ENCODE measurements at places on chromosomes 4 and X.

DNA sequence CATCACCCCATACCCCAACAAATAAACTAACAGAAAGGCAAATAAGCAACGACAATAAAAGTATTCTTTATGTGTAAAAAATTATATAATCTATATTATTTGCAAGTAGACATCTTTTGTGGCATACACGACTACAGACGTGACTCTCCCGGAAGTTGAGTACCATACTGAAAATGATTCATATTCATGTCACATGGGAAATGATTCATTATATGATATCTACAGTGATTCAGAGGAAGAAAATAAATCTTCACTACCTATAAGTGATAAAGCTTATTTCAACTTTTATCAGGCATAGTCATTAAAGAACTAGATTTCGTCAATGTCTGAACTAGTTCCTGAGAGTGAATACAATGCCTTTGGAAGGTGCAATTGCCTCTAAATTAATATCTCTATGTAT is 4.6 kb upstream of the ANTXR2 start:
- DNase-seq, result no peak

GRCh38 chr4:2822461-2823300 is 21.0 kb upstream of the ADD1 start:
- DNase-seq, result no peak

GRCh38 chr4:69835766-69836165 is 24.2 kb downstream of the SULT1E1 start:
- no peak for DNase-seq

DNA sequence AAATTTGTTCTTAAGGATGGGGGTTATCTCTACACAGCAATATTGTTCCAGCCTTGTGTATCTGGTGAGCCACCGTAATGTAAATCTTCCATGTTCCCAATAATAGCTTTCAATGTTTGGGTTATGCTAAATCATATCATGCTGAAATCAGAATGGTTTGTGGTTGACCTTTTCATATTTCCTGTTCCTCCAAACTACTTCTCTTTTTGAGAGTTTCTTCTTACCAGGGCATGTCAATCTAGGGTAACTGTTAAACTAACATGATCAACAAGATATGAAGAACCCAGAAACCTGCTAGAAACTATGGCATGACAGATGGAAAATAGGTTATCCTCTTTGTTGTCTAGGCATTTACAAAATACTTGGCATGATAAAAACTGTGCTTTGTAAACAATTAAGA is 22.0 kb downstream of the TNMD start:
- DNase-seq, result no peak

GRCh38 chr4:38177035-38177546 is 216.9 kb downstream of the PTTG2 start:
- DNase-seq, result peak; percentile 49

GRCh38 chr4:15690020-15690809 is 8.6 kb downstream of the FAM200B start:
- no peak for DNase-seq

GRCh38 chr4:15568821-15569220 is 86.3 kb downstream of the FBXL5 start:
- DNase-seq, result no peak

DNA sequence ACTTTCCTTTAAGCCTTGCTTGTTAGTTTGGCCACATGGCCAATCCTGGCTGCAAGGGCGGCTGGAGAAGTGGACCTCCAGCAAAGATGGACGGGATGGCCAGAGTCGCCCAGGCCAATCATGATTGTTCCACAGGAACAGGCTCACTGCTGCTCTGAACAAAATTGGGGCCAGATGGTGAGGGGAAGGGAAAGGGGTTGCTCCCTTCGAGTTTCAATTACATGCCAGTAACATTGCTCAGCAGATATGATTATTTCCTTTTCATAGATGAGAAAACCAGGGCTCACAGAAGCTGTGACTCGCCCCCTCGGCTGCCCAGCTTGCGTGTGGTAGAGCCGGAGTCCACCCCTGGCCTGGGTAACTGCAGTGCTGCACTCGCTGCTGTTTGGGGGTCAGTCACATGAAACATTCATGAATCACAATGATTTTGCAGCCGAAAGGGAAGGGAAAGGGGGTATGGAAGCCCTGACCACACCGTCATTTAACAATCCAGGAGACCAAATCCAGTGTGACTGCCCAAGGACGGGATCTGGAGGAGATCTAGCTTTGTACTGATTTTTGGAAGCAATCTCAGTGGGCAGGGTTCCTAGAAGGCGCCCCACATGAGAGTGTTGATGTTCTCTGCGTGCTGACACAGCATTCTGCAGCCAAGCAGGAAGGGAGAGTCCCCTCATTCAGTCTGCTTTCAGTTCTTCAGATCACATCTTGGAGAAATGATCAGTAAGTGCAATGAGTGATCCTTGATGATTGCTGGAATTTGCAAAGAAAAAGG is 77.3 kb upstream of the MSX1 start:
- no peak for DNase-seq

GRCh38 chrX:39862963-39863362 is 234.8 kb downstream of the BCOR start:
- DNase-seq, result no peak

DNA sequence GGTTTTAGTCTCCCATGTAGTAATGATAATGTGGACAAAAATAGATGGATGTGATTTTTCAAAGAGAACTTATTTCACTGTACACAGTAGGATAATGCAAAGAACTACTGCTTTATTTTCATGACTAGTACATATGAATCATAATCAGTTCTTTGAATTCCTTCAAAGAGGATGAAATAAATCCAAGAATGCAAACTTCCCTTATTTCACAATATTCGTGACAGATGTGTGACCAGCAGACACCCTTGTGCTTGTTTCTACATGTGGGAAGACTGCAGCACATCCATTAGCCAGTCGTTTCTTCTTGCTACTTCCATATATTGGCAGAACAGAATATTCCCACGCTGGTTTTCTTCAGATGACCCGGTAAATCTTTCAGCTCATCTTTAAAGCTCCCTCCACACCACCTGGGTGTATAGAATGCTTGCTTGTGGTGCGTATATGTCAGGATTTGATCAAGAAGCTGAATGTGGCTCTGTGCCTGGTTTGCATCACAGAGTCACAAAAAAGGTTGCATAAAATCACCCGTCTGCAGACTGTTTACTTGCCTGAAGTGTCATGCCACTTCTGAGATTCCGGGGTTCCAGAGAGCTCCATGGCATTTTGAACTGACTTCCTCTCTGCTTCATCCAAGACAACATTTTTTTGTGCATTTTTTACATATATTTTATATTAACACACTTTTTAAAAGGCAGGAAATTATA is 47.7 kb upstream of the FAT4 start:
- no peak for DNase-seq

GRCh38 chr4:112516066-112516470 is at the start of gene NEUROG2:
NEUROG2 (minus strand) TSS chr4:112516180; CDS start chr4:112515475, 705 bp downstream.
- no peak for DNase-seq

DNA sequence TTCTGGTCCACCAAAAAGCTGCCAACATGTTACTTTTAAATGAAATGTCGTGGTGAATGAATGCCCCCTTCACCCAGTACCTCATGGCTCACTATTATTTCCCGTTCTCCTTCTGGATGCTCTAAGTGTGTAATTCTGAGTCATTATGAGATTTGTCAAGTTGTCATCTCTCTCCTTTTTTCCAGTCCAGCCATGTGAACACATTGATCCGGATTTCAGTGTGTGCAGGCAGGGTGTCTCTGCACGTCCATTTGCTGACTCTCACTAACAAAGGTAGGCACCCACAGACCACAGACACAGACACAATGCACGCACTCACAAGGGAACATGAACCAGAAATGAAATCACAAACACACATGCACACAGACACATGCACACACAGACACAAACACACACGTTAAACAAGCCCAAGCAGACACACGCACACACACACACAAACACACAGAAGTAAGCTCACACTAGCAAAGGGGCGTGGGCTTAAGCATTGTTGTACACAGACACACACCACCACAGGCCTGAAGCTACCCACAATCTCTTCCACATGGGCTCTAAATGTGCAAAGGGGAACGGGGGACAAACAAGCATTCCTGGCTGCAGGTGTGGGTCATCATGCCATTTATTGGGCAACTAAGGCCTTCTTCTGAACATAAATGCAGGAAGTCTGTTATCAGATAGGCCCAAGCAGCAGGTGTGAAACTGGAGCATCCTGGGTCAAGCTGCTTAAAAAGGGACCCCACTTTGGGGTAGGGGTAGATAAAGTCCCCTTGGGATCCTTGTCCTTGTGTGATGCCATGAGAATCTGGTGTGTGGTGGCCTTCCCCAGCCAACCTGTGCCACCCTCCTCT is 58.1 kb downstream of the NBDY start:
- no peak for DNase-seq

DNA sequence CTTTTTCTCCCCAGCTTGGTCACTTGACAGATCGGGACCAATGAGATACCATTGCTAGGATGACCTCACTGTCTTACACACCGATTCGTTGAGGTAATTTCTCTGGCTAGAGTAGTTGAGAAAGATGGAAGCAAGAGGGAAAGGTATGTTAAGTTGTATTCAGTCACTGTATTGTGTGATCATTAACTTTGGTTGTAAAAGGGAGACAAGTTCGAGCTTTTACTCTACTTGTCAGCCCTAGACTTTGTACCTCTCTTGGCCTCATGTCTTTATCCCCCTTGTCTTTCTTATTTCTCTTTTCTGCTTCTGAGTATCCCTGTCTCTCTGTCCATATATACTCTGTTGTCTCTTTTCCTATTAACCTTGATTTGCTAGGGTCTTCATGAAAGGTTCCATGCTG is 15.5 kb downstream of the FMR1 start:
- DNase-seq, result no peak

GRCh38 chr4:61541459-61541858 is 341.3 kb downstream of the ADGRL3 start:
- DNase-seq, result no peak

GRCh38 chr4:169054879-169055278 is 44.8 kb upstream of the CBR4 start:
- DNase-seq, result no peak

GRCh38 chr4:110003401-110004187 is 90.9 kb downstream of the EGF start:
- DNase-seq, result no peak

GRCh38 chrX:120302434-120302833 is 8.8 kb downstream of the TMEM255A start:
- DNase-seq, result no peak

- no peak for DNase-seq
Observed at GRCh38 chr4:52483186-52483890, 175.8 kb downstream of the USP46 start.

GRCh38 chrX:115650916-115651315 is 89.9 kb downstream of the PLS3 start:
- DNase-seq, result no peak

DNA sequence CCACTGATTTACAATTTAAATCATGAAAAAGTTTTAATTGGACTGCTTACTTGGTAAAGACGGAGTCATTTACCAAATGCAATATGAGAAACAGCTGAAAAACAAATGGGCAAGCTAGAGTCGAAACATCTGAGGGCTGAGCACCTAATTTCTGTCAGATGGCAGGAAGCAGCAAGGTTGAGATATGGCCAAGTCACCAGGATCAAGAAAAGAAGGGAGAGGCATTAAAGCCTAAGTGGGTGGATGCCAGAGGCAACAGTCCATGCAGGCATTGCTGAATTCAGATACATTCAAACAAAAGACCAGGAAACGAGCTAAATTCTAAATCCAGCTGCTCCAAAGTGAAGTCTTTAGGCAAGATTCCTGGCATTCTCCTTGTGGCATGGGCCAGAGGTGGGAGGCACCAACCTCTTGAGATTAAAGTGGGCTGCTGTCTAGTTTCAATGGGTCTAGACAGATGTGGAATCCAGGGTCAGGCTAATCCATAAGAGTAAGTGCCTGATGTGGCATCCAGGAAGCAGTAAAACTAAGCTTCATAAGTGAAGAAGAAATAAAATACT is 8.0 kb upstream of the ARSJ start:
- DNase-seq, result no peak

DNA sequence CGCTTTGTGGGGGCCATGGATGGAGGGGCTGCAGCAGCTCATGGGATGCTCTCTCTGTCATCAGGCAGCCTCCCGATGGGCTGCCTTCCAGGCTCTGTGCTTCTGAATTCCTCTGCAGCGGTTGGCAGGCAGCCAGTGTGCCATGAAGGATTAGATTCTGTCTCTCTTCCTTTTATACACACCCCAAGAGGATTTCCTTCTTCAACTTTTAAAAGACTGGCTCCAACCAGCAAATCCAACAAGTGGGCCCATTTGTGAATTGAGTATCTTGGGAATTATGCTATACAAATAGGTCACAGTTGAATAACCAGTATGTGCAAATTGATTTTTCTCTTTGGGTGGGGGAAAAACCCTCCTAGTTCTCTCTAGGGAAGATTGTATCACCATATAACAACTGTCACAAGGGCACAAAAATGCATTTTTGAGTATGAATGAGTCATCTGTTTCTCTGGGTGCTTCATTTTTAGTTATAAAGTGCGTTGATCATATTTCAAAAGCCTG is 96.8 kb upstream of the FAT1 start:
- no peak for DNase-seq

- DNase-seq, result no peak
Observed at GRCh38 chr4:82594456-82594855, 32.7 kb upstream of the TMEM150C start.

DNA sequence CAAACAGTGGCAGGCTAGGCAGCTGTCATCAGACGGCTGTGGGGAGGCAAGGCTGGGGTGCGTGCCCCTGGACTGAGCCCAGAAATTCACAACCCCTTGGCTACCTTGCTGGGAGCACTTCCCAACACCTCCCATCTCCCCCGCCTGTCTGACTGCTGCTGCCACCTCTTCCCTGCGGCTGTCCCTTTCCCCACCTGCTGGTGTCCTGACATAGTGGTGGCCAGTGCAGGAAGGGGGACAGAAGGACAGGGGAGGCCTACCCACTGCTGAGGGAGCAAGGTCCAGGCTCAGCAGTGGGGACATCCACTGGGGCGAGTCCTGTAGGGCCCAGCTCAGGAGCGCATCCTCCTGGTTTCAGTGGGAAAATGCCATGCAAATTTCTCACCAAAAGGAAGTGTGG is 3.4 kb downstream of the ABCD1 start:
- DNase-seq, result no peak

GRCh38 chr4:10448991-10449390 is 8.2 kb downstream of the ZNF518B start:
- no peak for DNase-seq

DNA sequence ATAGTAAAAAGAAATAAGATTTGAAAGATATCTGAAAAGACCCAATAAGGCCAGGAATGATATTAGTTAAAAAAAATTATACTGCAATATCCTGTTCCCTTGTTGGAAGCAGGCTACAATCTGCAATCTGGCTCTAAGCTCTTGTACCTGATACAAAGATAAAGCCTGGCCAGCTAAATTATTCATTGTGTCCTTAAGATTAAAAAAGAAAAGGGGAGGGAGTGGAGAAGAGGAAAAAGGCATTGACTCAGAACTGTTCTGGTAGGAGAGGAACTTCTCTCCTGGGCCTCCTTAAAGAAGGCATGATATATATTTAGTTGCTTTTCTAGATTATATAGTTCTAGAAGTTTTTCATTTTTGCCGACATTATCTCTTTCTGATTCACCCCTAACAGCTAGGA is 46.7 kb downstream of the IRF2 start:
- no peak for DNase-seq
